ENCODE measurements at places on chromosomes 2 and 18.

DNA sequence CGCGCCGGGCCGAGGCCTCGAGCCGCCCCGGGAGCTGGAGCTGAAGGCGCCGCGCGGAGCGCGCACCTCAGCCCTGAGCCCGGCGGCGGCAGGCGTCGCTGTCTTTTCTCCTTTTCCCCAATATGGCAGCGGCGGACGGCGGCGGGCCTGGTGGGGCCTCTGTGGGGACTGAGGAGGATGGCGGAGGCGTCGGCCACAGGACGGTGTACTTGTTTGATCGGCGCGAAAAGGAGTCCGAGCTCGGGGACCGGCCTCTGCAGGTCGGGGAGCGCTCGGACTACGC, 369 bp downstream of the SMCHD1 start:
- H3K4me1 ChIP-seq, result peaks cover 37% of the 10 kb centered on the region
- peaks cover 4% of the 10 kb centered on the region for H3K27me3 ChIP-seq
- H3K4me3 ChIP-seq, result peak overlapping the region; percentile 93
- no peak for DNase-seq
- peak overlapping the region; percentile 93 for H3K27ac ChIP-seq

DNA sequence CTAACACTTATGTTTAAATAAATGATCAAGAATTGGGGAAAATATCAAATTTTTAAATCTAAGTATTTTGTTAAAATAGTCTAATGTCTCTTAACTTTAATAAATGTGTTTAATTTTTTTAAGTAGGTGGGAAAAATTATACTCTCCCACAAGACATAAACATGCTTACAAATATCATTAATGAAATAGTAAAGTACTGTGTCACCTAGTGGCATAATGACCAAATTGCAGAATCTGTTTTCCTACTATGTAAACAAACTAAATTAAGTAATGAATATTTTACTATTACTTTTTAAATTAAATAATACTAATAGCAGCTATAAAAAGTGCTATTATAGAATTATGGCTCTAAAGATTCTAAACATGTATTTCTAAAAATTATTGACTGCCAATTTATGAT, 52.0 kb upstream of the CHAC2 start:
- H3K4me1 ChIP-seq, result peaks cover 15% of the 10 kb centered on the region
- H3K27me3 ChIP-seq, result no peaks in the 10 kb centered on the region
- no peak overlapping the region for H3K4me3 ChIP-seq
- H3K27ac ChIP-seq, result no peak overlapping the region
- DNase-seq, result no peak
- peaks cover 12% of the 10 kb centered on the region for H3K36me3 ChIP-seq

DNA sequence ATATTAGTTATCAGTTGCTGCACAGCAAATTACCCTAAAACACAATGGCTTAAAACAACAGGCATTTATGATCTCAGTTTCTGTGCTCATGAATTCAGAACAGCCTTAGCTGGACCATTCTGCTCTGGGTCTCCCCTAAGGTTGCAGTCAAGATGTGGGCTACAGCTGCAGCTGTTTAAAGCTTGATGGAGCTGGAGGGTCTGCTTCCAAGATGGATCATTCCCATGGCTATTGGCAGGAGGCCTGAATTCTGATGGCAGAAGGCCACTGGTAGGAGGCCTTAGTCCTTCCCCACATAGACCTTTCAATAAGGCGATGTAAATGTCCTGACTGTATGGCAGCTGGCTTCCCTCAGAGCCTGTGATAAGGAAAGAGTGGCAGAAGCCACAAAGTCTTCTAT, 118.6 kb upstream of the SERPINE2 start:
- peaks cover 40% of the 10 kb centered on the region for H3K4me1 ChIP-seq
- no peak for DNase-seq
- no peaks in the 10 kb centered on the region for H3K36me3 ChIP-seq
- no peak overlapping the region for H3K27ac ChIP-seq

DNA sequence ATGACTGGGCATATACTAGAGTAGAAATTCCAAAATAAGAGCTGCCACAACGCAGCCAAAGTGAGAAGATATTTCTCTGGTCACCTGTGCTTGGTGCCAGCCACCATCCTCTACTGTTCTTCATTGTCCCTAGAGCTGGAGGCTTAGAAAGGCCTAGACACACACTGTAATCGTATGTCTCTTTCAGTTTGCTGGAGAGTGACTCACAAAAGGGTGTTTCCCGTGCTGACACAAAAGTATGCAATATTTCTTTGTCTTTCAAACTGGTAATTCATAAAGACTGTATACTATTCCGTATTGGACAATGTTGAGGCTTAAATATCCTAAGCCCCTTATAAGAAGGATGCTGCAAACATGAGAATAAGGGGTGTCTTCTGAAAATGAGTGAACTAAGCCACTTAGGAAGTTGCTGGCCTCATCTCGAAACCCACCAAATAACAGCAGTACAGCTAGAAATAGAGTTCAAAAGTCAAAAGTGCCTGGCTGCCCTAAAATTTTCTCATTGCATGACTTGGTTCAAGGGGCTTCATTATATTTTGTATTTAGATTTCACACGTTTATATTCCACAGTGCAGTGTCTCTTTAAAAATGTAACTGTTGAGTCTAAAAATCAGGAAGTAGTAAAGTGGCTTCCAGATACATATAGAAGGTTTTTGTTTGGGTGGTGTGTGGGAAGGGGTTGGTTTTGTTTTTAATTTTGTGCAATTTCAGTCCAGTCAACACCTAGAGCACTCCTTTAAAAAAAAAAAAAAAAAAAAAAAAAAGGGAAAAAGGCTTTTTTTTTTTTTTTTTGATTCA, 601.1 kb downstream of the ARHGAP15 start:
- H3K4me3 ChIP-seq, result peak overlapping the region; percentile 9
- H3K36me3 ChIP-seq, result no peaks in the 10 kb centered on the region
- no peaks in the 10 kb centered on the region for H3K27me3 ChIP-seq
- peaks cover 23% of the 10 kb centered on the region for H3K4me1 ChIP-seq

GRCh38 chr18:56309104-56309503, 329.3 kb downstream of the TXNL1 start:
- no peak overlapping the region for H3K27ac ChIP-seq
- H3K36me3 ChIP-seq, result no peaks in the 10 kb centered on the region
- DNase-seq, result no peak
- H3K4me3 ChIP-seq, result no peak overlapping the region
- H3K4me1 ChIP-seq, result peaks cover 18% of the 10 kb centered on the region
- no peaks in the 10 kb centered on the region for H3K27me3 ChIP-seq

GRCh38 chr18:54125429-54125828, 99.0 kb downstream of the MBD2 start:
- no peak overlapping the region for H3K27ac ChIP-seq
- no peak for DNase-seq
- H3K36me3 ChIP-seq, result no peaks in the 10 kb centered on the region
- H3K27me3 ChIP-seq, result no peaks in the 10 kb centered on the region
- H3K4me1 ChIP-seq, result peaks cover 18% of the 10 kb centered on the region

DNA sequence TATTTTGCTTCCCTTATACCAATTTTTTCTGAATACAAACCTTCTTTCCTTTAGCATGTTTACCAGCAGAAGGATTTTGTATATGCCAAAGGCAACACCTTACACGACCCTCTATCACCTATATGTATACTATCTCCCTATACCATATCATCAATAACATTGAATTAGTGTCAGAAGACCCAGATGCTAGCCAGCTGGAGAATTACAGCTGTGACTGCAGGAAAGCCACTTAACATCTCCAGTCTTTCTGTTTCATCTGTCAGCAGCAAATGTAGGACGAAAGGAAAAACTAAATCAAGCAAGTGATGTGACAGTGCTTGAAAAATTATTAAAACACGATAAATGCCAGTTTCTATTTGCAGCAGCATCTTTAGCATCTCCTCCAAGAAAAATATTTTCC, 193.7 kb downstream of the STK39 start:
- H3K27me3 ChIP-seq, result no peaks in the 10 kb centered on the region
- no peak for DNase-seq
- H3K4me3 ChIP-seq, result no peak overlapping the region
- H3K4me1 ChIP-seq, result no peaks in the 10 kb centered on the region
- H3K27ac ChIP-seq, result no peak overlapping the region
- H3K36me3 ChIP-seq, result no peaks in the 10 kb centered on the region

DNA sequence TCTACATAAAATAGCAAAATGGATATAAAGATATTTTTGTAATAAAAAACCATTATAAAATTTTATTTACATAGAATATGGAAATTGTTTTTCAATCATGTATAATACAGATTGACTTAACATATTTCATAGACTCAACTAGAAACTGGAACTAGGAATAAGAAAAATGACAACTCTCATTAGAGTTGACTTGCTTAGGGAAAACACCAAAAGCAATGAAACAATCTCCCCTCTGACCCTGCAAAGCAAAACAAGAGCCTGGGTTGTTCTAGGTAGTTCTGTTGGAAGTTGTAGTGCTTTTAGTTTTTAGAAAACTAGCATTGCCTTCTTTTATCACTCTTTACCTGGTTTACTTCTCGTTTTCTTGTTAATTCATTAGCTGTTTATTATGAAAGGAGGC, 32.2 kb upstream of the MTIF2 start:
- DNase-seq, result no peak
- no peaks in the 10 kb centered on the region for H3K4me1 ChIP-seq
- no peaks in the 10 kb centered on the region for H3K27me3 ChIP-seq
- H3K27ac ChIP-seq, result no peak overlapping the region

DNA sequence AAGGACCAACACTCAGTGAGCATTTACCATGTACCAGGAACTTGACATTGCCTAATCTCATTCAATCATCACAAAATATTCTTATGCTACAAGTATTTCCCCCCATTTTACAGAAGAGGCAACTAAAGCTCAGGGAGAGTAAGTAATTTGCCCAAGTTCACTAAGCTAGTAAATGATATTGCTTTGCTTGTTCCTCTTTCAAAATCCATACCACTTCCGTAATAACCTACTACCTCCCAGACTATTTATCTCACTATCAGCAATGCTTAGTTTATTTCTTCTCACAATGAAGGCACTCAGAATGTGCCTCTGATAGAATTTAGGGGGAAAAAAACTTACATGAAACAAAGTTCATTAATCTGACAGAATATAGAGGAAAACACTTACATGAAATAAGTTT, 1070.9 kb upstream of the FANCL start:
- no peak overlapping the region for H3K27ac ChIP-seq
- no peak overlapping the region for H3K4me3 ChIP-seq
- DNase-seq, result no peak
- no peaks in the 10 kb centered on the region for H3K27me3 ChIP-seq

GRCh38 chr18:8946066-8946838, 156.2 kb upstream of the NDUFV2 start:
- H3K36me3 ChIP-seq, result peaks cover 12% of the 10 kb centered on the region
- H3K27me3 ChIP-seq, result no peaks in the 10 kb centered on the region
- peaks cover 88% of the 10 kb centered on the region for H3K4me1 ChIP-seq
- peak overlapping the region; percentile 69 for H3K4me3 ChIP-seq
- DNase-seq, result peak; percentile 97
- peak overlapping the region; percentile 92 for H3K27ac ChIP-seq

DNA sequence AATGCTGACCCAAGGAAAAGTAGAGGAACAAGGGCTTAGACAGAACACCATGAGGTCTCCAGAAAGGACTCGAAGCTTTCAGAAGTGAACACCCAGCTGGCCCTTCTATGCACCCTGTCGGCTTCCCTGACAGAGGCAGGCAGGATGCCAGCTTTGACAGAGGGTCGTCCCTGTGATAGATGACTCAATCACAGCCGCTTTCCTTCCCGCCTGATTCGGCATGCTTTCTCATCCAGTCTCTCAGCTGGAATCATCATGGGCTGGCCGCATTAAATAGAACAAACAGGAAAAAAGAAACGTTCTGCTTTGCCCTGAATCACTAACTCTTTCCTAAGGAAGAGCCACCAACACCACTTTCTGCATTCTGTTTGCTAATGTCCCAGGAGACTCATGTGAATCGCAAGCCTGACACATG, 140.3 kb upstream of the RAB12 start:
- H3K4me1 ChIP-seq, result peaks cover 19% of the 10 kb centered on the region
- peaks cover 63% of the 10 kb centered on the region for H3K27me3 ChIP-seq
- 0 out of 2 replicates have a peak, but pooled peaks cover 5% of the 10 kb centered on the region for H3K36me3 ChIP-seq
- DNase-seq, result no peak
- H3K27ac ChIP-seq, result no peak overlapping the region

DNA sequence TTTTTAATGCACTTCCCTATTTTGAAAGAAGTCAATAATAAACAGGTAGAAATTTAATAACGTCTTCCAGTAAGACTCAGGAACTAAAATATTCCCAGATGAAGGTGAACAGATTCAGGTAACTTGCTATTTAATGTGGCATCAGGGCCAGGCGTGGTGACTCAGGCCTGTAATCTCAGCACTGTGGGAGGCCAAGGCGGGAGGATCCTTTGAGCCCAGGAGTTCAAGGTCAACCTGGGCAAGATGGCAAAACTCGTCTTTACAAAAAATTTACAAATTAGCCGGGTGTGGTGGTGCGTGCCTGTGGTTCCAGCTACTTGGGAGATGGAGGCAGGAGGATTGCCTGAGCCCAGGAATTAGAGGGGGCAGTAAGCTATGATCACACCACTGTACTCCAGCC, 81.8 kb downstream of the NXPH2 start:
- no peaks in the 10 kb centered on the region for H3K4me1 ChIP-seq
- no peak overlapping the region for H3K27ac ChIP-seq
- no peaks in the 10 kb centered on the region for H3K36me3 ChIP-seq
- no peaks in the 10 kb centered on the region for H3K27me3 ChIP-seq
- DNase-seq, result no peak

DNA sequence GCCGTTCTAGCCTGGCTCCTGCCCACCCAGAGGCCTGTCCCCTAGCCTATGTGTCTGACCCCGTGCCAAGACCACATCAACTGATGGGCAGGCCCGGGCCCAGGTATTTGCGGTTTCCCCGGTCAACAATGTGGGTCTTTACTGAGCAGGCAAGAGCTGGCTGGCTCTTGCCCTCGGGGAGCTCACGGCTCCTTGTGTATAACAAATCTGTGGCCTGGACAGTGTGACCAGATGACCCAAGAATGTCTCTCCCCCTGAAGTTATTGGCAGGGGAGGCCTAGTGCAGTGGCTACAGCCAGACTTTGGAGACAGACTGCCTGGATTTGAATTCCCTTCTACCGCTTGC, 179.6 kb downstream of the KLHL29 start:
- peak; percentile 48 for DNase-seq
- no peak overlapping the region for H3K4me3 ChIP-seq
- H3K27me3 ChIP-seq, result peaks cover 6% of the 10 kb centered on the region
- peaks cover 53% of the 10 kb centered on the region for H3K4me1 ChIP-seq
- peak overlapping the region; percentile 59 for H3K27ac ChIP-seq

- no peaks in the 10 kb centered on the region for H3K36me3 ChIP-seq
- H3K27ac ChIP-seq, result peak overlapping the region; percentile 80
These were observed 160.4 kb downstream of the KLHL29 start for GRCh38 chr2:23545396-23545795.

DNA sequence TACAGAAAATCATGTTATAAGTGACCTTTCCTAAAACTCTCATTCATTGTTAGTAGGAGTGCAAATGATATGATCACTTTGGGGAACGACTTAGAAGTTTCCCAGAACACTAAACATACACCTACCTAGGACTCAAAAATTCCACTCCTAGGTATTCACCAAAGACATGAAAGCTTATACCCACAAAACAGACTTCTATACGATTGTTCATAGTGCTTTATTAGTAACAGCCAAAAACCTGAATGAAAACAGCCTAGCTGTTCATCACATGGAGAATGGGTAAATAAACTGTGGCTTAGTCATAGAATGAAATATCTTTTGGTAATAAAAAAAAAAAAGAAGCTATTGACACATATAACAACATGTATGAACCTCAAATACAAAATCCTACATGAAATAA, 8.8 kb downstream of the NOL10 start:
- H3K27me3 ChIP-seq, result peaks cover 2% of the 10 kb centered on the region
- no peak for DNase-seq
- H3K4me1 ChIP-seq, result no peaks in the 10 kb centered on the region
- 0 out of 2 replicates have a peak, but pooled peaks cover 6% of the 10 kb centered on the region for H3K36me3 ChIP-seq
- no peak overlapping the region for H3K4me3 ChIP-seq
- no peak overlapping the region for H3K27ac ChIP-seq

GRCh38 chr2:36528274-36528673, 69.7 kb downstream of the FEZ2 start:
- peak overlapping the region; percentile 83 for H3K27ac ChIP-seq
- peaks cover 64% of the 10 kb centered on the region for H3K27me3 ChIP-seq
- DNase-seq, result no peak
